ENCODE measurements at places on chromosomes 2 and 18.

DNA sequence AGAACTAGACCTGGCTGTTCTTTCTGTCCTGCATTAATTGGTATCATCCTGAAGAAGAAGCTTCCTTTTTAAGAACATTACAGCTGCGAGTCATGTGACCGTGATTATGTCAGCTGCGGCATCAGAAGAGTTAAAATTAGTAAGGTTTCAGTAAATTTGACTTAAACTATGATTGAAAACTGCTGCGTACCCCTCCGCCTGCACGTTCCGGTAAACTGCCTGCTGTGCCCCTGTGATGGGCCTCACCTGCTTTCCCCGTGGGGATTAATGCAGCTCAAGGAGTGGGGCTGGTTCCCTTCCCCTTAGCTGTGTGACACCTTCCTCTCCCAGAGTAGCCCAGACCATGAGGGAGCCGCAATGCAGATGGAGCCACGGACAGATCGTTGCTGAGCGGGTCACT, 36.1 kb upstream of the MYO3B start:
- no peak for DNase-seq

DNA sequence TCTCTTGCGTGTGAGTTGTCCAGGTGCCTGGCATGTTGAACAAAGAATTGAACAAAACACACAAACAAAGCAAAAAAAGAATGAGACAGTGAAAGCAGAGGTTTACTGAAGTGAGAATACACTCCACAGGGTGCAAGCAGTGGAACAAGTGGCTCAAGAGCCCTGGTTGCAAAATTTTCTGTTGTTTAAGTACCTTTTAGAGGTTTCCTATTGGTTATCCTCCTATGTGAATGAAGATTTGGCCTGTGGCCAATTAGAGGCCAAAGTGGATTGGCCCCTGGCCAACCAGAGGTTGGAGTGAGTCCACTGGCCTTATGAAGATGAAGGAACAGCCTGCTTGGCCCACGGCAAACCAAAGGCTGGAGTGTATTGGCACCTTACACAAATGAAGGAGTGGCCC, 1188.5 kb upstream of the NRXN1 start:
- peak; percentile 5 for DNase-seq

DNA sequence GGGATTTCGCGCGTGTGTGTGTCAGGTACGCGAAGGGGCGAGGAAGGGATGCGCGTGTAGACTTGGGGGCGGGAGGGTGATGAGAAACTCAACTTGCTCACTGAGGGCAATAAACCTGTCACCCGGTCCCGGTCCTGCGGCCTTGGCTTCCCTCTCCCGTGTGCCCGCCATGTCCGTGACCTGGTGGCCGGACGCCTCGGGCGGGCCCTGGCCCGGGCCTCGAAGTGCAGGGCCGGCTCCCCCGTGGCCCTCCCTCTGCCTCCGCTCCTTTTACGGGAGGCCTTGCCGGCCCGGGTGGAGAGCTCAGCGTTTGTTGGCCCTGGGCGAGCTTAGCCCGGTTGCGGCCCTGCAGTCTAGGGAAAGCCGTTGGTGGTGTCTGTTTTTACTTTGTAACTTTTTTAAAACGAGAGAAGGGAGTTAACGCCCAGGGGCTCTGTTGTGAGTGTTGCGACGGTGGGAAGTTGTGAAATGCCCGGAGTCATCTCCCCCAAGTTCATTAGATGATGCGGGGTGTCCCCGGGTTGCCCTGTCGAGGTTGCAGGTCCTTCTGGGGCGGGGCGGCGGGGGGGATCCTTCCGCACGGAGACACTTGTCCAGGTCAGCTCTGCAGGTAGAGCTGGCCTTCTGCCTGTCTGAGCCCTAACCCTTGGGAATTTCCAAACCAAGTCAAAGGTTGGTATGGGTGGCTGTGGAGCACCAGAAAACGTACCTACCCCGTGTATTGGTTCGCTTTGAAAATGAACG, 883 bp downstream of the SMCHD1 start:
- DNase-seq: peak; percentile 35

- no peak for DNase-seq
Observed at GRCh38 chr2:240992572-240993291, 5.7 kb upstream of the SNED1 start.

GRCh38 chr2:74849228-74849892, 15.4 kb downstream of the HK2 start:
- DNase-seq: no peak

DNA sequence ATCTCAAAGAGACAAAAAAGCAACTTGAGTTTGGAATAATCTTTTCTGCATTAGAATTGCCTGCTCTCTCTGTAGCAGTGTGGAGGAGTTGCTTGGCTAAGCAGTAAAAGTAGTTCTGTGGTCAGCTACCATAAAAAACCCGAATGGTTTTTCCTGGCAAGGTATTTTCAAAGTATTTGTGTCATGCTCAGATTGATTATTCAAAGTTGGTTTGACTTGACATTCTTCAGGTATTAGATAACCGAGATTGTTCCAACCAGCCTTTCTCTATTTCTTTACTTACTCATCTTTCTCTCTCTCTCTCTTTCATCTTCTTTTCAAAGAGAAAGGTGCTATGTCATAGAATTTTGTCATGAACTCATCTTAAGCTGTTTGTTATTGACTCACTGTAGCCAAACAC, 404.9 kb downstream of the CPS1 start:
- DNase-seq: no peak

- DNase-seq: no peak
Observed at GRCh38 chr2:70927138-70927537, 8.6 kb upstream of the ATP6V1B1 start.

DNA sequence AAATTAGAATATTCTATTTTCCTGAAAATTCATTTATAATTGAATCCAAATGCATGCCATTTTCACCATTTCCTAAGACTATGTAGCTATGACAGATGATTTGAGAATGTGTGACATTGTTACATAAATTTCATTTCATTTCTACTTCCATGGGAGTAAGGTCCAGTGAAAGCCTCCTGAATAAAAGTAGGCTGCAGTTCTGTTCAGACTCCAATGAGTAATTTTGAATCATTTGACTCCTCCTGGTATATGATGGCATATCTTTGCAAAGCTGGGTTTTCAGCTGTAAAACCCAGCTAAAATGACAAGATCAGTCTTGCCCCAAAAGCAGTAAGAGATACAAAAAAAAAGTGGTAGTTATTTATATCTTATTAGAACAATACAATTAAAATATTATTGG, 101.0 kb upstream of the DNAJC10 start:
- DNase-seq: no peak

GRCh38 chr2:239247401-239248245, 153.2 kb downstream of the HDAC4 start:
- no peak for DNase-seq

DNA sequence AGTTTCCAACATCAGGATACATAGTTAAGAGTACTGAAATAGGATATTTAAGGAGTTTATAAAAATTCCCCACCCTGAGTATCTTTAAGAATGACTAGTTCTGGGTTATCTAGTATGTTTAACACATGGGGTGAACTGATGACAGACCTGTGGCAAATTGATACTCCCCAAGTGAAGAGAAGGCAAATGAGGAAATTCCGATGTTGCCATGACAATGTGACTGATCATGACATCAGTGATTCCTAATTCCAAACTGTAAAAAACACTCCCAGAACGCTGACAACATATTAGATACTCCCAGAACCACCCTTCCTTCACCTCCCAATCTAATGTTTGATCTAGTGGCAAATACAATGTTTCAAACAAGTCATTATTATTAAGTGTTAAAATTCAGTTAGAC, 77.6 kb downstream of the RBMS1 start:
- no peak for DNase-seq

DNA sequence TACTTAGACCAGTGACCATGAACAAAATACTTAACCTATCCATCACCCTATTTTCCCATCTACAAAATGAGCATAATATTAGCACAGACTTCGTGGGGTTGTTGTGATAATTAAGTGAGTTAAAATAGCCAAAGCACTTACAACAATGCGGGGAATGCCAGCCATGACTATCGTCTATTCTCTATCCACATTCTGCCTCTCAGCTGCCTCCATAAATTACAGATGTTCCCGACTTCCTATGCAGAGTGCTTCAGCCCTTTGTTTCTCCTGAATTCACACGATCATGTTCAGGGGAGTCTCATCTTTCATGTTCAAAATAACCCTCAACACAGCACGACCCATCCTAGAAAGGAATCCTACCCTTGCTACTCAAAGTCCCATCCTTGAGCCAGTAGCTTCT, 211.6 kb downstream of the EN1 start:
- no peak for DNase-seq

GRCh38 chr2:173865971-173866873, 99.0 kb downstream of the SP3 start:
- DNase-seq: no peak

DNA sequence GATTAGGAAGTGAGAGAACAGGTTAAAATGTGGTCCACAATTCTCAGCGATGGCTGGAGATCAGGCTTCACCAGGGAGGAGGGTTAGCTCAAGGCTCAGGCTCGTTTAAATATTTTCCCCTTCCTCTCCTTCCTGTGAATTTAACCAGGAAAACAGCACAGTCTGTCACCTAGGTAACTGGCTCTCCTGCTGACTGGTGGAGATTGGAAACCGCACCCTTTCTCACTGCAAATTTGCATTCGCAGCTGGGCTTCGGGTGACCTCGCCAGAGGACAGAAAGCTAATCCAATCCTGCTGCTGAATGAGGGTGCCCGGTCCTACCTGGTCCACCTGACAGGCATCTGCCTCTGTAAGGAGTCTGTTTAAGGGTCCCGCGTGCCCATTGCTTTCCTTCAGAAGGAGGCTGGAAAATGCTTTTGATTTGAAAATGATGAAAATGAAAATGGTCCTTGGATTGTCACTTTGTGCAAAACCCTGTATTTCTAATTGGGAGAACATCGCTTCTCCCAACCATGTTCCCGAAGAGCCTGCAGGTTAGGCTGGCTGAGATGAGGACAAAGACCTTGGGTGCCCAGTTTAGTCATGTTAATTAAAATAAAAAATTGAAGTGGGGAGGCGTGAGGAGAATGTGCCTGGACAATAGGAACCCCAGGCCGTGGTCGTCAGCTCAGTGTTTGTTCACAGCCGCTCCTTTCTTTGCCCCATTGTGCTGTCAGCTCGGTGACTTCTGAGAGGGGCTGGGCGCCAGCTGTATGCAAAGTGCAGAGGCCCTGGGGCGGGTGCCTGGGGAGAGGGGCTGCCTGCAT, 43.4 kb upstream of the MTCL1 start:
- peak; percentile 11 for DNase-seq
